ENCODE measurements at places on chromosomes 16 and 17.

- DNase-seq, result no peak
These were observed 14.7 kb downstream of the C1QTNF1 start for GRCh38 chr17:79038545-79039135.

DNA sequence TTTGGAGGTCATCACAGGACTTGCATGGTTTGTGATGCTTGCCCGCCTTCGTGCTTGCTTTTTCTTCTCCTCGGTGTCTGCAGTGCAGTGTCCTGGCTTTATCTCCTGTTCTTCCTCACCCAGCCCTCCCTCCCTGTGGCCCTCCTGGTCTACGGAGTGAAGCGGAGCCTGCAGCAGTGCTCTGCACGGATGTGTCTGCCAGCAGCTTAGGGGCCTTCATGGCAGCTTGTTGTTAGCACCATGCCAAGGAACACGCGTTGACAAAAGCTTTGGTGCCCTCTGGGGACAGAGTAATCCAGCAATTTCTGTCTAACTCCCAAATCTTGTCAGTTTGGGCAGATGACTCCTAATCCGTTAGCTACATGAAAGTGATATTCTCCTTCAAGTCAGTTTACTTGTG is 9.9 kb downstream of the DHODH start:
- no peak for DNase-seq

GRCh38 chr16:57530522-57531252 is 5.7 kb downstream of the CCDC102A start:
- no peak for DNase-seq

DNA sequence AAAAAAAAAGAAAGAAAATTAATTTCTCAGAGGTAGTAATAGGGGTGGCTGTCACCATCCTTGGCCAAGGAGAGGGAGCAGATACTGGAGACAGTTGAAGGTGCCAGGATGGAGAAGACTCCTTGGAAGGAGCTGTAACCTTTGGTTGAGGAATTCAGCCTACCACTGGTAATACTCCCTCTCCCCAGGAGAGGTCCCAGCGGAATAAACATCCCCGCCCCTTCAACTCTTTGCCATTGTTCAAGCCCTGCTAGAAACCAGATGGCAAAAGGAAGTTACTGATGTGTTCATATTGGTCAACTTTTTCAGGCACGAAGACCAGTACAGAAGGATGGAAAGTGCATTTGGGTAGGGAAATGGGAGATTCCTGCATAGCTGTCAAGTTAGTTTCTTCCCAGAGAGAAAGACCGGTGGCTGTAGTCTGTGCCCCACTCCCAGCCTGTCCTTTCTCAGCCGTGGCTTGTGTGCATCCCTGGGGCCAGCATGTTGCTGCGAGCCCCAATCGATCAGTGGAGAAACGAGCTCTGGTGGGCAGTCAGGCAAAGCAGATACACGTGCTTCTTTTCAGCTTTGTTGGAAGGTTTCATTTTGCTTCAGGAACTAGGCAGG is 612.1 kb downstream of the MAF start:
- peak; percentile 14 for DNase-seq

GRCh38 chr16:4113358-4114256 is 2.6 kb downstream of the ADCY9 start:
- no peak for DNase-seq

GRCh38 chr17:78808163-78808562 is 26.1 kb upstream of the CYTH1 start:
- DNase-seq, result no peak

DNA sequence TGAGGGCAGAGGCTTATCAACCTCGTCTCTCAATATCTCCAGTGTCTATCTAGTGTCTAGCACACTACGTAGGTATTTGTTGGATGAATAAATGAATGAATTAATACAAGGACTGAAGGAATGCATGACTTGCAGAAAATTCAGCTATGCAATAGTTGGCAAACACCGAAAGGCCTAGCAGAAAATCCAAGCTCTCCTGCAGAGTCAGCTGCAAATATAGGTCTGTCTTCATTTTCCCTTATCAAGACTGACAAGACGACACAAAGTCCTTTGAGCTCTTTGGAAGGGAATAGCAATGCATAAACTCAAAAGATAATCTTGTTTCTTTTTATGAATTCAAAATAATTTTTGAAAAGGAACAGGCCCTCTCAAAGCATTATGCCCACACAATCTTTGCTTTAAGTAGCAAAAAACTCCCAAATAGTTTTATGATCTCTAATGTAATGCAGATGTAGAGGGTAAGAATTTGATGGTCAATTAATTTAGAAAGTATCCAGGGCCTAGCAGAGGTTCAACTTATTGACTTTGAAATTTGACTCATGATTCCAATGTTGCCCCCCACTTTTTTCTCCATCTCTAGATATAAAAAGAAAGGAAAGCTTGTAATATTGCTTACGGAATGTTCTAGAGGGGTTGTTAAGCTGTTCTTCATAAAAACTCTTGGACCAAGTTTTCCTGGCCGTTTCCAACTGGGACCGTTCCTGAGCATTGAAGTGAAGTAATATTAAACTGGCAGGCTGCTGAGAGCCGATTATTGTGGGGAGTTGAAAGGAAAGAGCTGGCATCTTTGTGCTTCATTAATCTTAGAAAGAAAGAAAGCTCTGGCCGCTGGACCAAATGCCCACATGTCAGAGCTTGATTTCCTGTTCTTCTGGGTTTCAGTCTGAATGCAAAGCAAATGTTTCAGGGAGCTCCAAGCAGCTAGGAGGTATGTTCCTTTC is 227.3 kb downstream of the HS3ST3A1 start:
- DNase-seq, result no peak

DNA sequence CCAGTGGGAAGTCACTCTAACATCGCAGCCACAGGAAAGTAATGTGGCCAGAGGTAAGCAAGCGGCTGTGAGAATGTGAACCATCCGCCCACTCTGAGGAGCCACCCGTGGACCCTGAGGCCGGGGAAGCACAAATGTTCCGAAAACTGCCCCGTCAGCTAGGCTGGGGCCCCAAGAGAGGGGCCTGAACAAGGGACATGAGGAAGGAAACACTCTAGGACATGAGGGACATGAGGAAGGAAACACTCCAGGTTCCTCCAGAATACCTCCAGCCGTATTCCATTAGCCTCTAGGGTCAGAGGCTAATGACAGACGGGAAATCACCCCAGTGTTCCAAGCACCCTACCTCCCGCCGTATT is 317 bp downstream of the TEFM start:
- no peak for DNase-seq

DNA sequence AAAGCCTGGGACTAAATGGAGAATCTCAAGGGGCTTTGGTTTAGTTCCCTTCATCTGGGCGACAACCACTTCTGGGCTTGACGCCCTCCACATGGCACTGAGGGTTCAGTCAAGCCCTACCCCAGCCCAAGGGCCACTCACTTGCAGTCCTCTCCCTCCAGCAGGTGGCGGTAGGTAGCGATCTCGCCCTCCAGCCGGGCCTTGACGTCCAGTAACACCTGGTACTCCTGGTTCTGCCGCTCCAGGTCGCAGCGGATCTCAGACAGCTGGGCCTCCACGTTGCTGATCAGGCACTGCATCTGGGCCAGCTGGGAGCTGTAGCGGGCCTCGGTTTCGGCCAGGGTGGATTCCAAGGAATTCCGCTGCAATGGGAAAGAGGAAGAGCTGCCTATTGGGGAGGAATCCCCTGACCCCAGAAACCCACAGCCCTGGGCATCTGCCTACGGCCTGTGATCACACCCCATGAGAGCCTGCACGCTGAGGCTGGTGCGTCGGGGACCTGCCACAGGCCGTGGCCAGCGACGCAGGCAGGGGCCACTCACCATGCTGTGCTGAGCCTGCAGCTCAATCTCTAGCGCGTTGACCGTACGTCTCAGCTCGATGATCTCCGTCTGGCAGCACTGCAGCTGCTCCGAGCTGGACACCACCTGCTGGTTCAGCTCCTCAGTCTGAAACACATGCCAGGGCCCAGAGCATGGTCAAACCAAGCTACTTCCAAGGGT is 2.7 kb downstream of the KRT36 start:
- no peak for DNase-seq

DNA sequence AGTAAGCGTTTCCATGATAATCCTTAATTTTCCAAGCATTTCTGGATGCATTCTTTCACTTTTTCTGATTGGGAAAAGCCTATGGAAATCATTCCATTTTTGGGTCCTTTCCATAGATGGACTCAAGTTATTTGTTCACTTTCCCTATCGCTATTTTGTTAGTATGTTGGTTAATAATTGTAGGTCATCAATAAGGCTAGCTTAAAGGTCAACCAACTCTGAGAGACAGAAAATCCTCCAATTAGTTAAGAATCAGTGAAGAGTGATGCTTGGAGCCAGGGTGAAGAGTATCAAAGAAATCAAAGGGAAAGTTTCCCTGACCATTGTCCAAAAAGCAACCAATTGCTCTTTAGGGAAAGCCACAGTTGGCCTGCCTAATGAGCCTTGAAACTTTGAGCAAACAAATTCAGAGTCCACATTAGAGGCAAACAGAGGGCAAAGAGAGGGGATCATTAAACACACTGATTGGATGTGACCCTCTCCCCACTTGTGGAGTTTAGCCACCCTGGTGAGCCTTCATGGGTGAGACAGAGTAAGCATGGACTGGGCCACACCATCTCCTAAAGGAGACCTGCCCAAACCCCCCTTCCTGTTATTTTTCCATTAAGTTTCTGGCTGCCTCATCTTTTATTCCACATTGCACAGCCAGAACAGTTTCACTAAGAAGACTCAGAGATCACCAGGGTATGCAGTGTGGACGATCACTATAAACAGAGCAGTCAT is 133.4 kb upstream of the DYNLRB2 start:
- DNase-seq, result no peak

GRCh38 chr17:17112628-17113200 is 70.5 kb downstream of the MPRIP start:
- no peak for DNase-seq

GRCh38 chr17:81398176-81398831 is 3.0 kb downstream of the BAHCC1 start:
- peak; percentile 42 for DNase-seq

DNA sequence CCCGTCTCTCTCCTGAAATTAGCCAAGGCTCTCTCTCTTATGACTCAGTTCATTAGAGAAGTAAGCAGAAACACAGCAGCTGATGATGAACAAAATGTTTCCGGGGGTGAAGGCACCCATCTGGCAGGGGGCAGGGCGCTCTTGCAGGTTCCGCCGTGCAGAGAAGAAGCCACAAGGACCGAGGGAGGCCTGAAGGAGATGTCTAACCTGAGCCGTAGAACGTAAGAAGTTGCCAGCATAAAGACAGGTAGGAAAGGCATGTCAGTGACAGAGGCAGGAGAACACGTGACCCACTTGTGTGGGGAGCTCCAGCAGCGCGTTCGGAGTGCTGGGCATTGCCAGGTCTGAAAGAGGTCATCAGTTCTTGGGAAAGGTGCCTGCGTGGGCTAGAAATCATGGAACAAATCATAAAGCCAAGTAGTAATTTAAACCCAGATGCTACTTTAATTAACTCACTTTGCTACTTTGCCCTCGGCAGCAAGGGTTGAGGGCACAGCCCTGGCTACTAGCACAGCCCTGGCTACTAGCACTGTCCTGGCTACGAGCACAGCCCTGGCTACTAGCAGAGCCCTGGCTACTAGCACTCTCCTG is 198.6 kb downstream of the RPTOR start:
- DNase-seq, result no peak

DNA sequence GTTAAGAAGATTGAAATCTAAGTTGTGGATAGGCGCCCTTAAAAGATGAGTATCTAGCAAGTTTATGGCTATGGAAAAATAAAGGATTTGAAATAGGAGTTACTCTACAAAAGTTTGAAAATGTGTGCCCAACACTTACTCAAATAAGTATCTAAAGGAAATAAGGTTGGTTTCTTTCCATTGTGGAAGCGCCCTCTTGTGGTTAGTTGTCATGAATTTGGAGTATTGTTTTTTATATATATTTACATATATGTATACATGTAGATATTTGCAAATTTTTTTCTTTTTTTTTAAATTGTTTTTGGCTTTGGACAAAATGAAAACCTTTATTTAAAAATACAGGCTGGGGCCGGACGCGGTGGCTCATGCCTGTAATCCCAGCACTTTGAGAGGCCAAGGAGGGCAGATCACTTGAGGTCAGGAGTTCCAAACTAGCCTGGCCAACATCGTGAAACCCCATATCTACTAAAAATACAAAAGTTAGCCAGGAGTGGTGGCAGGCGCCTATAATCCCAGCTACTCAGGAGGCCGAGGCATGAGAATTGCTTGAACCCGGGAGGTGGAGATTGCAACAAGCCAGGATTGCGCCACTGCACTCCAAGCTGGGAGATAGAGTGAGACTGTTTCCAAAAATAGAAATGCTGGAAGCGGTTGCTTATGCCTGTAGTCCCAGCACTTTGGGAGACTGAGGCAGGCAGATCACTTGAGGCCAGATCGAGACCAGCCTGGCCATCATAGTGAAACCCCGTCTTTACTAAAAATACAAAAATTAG is 24.0 kb upstream of the VPS4A start:
- peak; percentile 64 for DNase-seq

DNA sequence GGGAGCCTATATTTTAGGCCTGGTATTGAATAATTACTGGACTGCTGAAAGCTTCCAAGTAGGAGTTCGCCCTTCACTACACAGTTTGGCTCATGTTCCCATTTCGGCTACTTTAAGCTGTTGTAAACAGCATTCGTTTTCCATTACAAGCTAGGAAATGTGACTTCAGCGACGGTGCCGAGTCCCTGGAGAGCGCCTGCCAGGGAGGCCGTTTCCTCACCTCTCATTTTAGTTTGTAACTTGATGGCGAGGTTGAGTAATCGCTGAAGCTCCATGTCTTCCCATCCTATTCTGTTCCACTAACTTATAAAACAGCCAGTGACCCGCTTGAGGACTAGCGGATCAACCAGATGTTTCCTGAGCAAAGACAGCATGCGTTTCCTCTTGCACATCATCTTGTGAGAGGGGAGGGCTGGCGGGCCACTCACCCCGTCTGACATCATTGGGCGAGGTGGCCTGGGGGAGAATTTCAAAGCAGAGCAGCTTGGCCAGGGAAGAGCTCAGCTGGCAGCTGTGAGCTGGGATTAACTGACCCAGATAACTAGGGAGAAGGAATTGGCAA is 32.9 kb downstream of the PCTP start:
- DNase-seq, result peak; percentile 77

DNA sequence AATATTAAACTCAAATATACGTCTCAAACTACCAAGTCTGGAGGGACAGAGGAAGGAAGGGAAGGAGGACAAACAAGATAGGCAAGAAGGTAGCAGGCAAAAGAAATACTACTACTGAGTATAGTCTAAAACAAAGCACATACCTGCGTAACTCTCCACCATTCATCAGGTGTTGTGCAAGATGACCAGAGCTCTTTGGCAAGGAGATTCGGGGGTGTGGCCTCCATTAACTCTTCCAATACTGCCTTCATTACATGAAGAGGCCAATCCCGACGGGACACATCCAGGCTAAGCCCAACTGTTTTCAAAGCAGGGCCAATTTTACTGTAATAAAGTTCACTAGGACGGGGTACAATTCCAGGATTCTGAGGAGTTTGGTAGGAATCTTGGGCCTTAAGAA is 38.2 kb upstream of the ARL6IP1 start:
- no peak for DNase-seq

GRCh38 chr17:30952638-30953393 is 18.0 kb upstream of the RNF135 start:
- DNase-seq, result no peak

- DNase-seq, result no peak
These were observed 37.7 kb upstream of the RHBDL3 start for GRCh38 chr17:32227910-32228309.

Data from kidney capillary endothelial cell (primary cell).